Hematopoietic multipotent progenitor cell treated with erythropoietin and hydrocortisone succinate and interleukin-3 and kit ligand, for 6 days (in vitro differentiated cells): ENCODE measurements at places on chromosomes 6 and 20.

DNA sequence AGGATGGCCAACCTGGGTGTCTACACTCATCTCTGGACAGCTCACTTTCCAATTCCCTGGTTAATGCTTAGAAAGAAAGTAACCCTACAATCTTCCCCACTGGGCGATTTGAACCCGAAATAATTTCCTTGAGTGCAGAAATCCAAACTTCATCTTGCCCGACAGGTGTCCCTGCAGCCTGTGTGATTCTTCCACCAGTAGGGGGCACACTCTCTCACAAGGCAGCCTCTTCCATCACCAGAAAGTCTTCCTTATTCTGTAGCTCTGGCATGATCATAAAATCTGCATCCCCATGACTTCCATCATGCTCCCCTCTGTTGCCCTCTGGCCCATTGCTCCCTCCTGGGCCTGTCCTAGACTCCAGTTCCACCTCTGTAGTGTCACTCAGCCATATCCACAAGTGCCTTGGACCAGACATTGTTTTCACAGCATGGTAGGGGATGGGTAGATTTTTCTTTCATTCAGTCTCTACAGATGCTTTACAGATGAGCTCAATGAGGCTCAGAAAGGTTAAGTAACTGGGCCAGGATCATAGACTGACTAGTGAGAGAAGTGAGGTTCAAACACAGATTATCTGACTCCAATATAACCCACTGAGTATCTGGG, 170.4 kb upstream of the SPTLC3 start:
- DNase-seq = peak; percentile 9

DNA sequence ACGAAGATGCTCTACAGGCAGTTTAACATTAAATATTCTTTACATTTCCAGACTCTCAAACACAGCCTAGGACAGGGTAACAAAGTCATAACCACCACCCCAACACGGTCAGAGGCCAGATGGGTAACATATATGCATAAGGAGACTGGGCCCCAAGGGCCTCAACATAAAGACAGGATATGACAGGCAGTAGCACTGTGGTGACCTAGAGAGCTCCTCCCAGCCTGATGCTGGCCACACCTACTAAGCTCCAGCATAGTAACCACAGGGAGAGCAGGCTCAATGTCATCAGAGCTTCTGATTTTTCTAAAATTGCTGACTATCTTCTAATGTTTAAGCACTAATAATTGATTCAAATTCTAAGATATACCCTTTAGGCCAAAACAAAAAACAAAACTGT, 21.7 kb downstream of the SMLR1 start:
- DNase-seq = peak; percentile 42

- no peak for DNase-seq
Measured at GRCh38 chr6:25388776-25389175, 109.6 kb downstream of the CARMIL1 start.

GRCh38 chr20:64152906-64153305, 11.3 kb upstream of the MYT1 start:
- no peak for DNase-seq

- no peak for DNase-seq
Measured at GRCh38 chr20:62200491-62201172, 17.8 kb downstream of the MTG2 start.

DNA sequence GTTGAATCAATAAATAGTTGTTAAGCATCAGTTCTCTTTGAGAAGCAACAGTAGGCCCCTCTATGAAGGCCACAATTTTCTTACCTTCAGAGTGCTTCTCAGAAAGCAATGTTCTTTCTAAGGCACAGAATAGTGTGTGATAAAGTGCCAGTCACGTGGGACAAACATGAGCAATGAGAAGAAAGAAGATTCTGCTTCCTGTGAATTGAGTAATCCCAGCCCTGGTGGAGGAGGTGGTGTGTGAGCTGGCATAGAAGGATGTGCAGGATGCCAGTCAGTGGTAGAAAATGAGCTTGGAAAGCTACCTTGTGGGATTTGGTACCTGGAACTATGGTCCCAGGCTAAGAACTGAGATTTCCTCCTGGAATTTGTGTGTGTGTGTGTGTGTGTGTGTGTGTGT, 21.7 kb downstream of the KIZ start:
- no peak for DNase-seq

- DNase-seq = no peak
Measured at GRCh38 chr20:21104466-21104761, 1.7 kb downstream of the LINC00237 start.

DNA sequence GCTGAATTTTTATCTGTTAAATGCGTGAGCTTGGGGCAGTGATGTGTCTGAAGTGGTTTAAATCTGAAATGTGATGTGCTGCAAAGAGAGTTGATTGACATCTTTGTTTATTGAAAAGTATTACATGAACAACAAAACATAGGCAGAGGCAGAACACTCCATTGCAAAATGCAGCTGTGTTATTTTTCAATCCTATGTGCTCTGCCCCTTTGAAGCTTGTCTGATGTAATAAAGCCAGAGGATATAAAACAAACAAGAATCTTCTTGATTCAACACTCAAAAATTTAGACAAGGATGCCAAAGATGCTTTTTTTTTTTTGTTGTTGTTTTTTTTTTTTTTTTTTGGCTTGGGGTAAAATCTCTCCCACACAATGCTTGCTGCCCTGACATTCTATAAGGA, 482.4 kb upstream of the MMS22L start:
- DNase-seq = no peak

- no peak for DNase-seq
Measured at GRCh38 chr6:149984773-149985172, 21.0 kb downstream of the ULBP1 start.

- no peak for DNase-seq
Measured at GRCh38 chr6:117958536-117958935, 51.5 kb downstream of the SLC35F1 start.

DNA sequence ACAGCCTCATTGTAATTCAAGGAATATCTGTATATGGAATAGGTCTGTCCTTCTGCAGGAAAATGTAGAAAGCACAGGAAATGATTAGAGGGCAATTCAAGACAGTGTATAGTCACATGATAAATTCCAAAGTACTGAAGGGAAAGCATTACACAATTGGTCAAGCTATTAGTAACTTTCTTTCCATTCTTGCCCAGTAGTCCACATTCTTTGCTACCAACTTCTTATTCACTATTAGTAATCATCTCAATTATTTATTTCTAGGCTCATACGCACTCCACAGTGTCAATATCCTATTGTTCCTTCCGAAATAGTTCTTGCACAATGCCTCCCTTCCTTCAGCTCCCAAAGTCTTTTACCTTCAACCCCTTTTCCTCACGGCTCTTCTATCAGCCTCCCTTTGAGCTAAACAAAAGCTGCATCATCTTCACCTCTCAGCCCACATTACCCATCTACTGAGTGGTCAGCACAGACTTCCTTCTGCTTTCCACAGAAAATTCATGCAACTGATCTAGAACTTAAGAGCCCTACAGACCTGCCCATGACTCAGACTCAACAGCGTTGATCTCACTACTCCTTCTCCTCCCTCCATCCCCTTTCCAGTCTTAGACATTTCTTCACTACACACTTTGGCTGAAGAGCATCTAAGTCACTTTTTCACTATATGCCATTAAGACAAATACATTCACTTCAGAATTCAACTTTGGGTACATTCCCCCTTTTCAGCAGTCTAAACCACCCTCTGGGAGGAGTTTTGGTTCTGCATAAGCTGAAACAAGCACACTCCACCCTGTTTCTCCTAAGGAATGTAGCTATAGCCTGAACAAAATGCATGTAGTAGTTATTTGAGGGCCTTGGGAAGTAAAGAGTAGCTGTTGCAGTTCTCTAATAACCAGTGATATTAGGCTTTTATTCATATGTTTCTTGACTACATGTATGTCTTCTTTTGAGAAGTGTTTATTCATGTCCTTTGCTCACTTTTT, 157.9 kb downstream of the KIF16B start:
- DNase-seq = no peak

- DNase-seq = no peak
Measured at GRCh38 chr6:119274197-119274595, 75.4 kb downstream of the MAN1A1 start.

DNA sequence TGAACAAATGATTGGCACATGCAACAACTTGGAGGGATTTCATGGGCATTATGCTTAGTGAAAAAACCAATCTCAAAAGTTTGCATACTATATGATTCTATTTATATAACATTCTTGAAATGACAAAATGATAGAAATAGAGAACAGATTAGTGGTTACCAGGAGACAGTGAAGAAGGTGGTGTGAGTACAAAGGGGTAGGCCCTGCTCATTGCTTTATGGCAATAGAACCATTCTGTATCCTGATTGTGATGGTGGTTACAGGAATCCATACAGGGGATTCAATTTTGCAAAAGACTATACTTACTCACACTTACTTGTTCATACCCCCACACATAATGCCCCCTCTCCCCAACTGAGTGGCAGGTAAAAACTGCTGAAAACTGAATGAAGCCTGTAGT, 30.2 kb upstream of the LAMA4 start:
- no peak for DNase-seq

- DNase-seq = peak; percentile 94
Measured at GRCh38 chr20:50292591-50293283, 102.1 kb downstream of the CEBPB start.
